NT2/D1 (cell line): ENCODE measurements at places on chromosomes 5 and 9.

DNA sequence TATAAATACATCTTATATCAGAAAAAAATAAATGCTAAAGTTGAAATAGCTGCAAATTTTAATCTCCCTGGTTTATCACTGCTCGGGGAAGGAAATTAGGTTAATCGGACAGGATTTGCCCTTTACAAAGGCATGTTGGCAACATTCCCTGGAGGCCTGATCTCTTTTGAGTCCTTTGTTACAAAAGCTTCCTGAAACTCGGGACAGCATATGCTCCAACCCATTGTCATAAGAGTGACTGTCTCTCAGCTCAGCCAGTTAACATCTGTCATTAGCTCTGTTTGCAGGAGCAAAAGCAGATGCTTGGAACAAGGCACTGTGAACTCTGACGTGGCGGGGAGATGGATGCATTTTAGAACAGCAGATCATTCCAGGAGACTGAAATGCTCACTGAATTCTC, 80.6 kb downstream of the MYO10 start:
- DNase-seq = no peak

DNA sequence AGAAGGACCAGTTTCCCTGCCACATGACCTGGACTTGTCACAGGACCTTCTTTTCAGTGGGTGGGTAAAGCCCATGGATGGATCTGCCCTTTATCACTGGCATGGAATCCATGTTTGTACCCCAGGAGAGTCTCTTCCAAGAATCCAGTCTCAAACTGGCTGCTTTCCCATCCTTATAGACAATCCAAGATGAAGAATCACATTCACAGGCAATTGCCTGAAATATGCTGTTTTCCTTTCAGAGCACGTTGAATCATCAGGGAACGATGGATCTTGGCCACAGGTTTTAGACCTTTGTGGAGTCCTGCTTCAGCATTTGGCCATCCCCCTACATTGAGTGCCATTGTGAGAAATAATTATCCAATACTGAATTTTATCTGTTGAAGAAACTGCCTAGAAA, 319.8 kb downstream of the ASTN2 start:
- DNase-seq = no peak

- DNase-seq = no peak
Observed at GRCh38 chr5:79975422-79975821, 15.6 kb downstream of the MTX3 start.

DNA sequence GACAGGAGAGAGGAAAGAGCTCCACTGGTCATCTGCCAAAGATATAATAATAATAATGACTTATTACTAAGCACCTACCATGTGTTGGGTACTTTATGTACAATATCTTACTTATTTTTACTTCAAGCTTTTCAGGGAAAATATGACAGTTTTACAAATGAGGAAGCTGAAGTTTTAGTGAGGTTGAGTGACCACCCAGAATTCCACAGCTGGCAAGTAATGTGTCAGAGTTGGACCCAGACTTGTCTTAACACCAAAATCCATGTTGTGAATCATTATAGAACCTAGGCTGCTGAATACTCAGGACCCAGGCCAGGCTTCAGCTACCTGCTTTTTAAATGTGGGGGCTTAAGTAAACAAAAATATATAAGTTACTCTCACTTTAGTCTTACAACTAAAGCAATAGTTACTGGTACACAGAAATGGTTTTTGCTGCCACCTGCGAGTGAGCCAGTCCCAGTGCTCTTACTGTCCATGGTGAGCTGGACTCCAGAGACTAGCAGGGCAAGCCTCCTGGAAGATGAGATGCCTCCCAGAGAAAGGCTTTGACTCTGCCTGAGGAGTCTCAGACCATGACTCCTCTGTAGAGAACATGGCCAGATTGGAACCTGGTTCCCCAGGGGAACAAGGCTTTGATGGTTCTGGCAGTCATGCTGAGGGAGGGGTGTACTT, 29.9 kb downstream of the RUSC2 start:
- no peak for DNase-seq

DNA sequence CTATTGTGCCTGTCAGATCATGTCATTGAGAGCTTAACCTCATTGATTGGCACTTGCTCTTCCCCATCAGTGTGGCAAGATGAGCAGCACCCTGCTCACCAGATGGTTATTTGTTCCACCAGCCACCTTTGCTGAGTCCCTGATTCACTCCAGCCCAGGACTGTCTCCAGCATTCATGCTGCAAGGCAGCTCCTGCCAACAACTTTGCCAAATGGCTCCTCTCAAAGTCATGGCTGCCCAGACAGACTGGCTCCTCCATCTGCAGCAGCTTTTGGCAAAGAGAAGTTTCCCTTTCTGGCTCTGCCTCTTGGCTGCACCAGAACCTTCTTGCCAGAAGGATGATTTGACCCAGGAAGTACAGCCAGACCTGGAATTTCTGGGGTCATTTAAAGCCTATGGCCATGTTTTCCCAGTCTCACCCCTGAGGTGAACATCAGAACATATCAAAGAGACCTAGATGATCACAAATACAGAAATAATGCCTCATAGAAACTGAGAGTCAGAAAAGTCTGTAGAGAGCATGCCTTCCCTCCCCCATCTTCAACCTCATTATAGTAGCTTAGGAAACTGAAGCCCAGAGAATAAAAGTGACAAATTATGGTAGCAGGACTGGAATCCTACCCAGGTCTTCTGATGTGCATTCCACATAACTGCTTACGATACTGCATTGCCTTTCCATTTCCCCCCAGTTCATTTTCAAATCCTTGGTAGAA, 10.4 kb downstream of the PPP2R2B start:
- no peak for DNase-seq

DNA sequence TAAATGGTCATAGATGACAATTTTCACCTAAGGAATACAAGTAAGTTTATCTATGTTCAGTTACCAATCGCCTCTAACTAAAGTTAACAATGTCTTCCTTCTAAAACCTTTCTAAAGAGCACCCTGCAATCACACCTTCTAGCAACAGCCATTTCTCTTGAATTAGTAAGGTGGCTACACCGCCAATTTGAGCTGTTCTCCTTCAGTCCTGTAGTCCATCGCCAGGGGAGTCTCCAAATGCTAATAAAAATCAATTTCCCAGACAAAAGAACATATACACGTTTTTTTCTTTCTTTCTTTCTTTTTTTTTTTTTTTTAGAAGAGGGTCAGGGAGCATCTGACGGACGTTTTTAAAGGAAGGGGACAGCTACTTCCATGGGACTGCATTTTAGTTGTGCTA, 729 bp upstream of the RORB start:
- DNase-seq = no peak

GRCh38 chr5:151757233-151758140, 944 bp downstream of the ATOX1 start:
- DNase-seq = no peak

DNA sequence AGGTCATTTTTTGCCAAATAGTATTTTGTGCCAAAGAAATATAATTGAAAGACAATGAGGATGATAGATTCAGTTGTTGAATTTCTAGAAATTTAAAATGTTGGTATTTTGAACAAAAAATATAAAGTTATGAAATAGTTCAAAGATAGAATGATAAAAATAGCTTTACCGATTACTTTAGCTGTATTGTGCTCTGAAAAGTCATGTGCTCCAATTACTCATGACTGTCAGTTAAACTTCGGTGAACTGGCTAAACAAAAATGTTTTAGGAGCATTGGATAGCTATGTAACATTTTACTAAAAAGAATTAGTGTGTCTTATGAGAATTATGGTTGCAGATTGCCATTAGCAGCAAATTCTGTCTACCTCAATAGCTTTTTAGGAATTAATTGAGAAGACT, 177.3 kb upstream of the VCAN start:
- DNase-seq = no peak

- DNase-seq = no peak
Observed at GRCh38 chr5:76153271-76153670, 70.1 kb downstream of the SV2C start.

GRCh38 chr5:169350016-169350415, 49.1 kb upstream of the SLIT3 start:
- no peak for DNase-seq

DNA sequence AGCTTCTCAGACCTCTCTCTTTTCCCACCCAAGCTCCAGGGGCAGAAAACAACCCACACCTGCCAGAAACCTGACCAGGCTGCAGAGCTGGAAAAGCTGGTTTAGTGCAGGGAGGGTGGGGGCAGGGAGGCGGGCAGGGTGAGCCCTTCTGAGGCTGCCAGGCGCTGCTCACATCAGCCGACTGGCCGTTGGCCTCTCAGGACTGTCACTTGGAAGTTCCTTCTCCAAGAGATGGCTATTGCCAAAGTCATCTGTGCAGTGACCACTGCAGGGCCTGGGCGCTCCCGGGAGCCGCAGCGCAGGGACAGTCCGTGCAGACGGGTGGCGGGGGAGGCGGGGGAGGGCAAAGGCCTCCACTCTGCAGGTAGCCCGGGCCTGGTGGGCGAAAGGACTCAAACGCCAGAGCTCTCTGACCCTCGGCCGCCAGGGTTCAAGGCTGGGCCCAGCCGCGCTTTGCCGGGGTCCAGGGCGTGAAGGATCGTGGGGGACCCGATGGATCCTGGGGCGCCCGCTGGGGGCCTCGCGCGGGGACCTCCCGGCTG, 205.0 kb upstream of the IER5L start:
- DNase-seq = no peak

DNA sequence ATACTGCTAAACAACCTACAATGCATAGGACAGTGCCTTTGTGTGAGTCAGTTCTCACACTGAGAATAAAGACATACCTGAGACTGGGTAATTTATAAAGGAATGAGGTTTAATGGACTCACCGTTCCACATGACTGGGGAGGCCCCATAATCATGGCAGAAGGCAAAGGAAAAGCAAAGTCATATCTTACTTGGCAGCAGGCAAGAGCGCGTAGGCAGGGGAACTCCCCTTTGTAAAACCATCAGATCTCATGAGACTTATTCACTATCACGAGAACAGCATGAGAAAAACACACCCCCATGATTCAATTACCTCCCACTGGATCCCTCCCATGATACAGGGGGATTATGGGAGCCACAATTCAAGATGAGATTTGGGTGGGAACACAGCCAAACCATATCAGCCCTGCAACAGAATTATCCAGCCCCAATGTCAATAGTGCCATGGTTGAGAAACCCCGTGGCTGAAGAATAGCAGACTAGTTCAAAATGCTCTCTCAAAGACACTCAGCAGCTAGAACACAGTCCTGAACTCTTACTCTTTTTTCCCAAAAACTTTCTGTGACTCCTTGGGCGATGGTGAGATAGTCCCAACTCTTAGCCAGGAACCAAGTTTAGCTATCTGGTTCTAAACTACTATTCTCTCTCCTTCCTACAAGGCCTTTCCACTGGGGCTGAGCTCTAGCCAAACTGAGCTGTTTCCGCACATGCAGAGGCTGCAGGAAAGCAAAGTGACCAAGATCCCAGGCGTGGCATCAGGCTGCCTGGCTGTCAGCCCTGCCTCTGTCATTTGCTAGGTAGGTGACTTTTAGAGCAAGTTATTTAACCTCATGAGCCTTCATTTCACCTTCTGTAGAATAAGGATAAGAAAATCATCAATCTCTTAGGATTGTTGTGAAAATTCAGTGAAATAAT, 21.7 kb downstream of the FAT2 start:
- DNase-seq = no peak
